ENCODE measurements at places on chromosomes 1 and 21.

DNA sequence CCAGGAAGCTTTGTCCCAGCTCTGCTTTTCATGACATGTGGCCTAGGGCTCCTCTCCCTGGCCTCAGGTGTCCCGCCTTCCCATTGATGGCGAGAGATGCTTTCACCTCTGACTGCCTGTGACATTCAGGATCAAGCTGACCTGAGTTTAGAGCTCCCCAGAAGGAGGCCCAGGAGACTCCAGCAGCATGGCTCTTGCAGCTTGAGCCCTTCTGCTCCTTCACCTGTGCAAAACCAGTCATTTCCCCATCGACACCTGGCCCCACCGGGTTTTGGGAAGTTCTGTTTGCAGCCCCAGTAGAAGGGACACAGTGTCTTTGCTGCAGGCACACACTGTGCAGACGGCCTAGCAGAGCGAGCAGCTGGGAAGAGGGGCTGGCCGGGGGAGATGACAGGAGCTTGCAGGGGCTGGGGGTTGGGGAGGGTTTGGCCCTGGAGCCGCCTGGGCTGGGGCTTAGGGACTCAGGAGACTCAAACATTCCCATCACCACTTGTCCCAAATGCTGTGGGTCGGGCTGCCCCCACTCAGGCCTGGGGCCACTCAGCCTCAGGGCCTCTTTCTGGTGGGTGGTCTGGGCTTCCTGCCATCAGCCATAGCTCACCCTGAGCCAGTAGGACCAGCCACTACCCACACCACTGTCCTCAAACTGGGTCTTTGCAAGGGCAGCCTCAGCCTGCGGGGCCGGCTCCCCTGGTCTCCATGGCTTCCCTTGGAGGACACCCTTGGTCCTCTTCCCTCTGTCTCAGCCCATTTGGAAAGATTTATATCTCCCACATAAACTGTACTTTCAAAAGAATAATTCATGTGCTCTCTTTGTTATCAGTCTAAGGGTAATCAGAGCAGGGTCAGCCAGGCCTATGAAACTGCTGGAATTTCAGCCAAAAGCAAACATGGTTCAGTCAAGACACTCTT lies 3.8 kb upstream of the EDN2 start:
- DNase-seq = no peak

- DNase-seq = no peak
These were observed 199.7 kb downstream of the GRIK3 start for GRCh38 chr1:36834586-36834985.

DNA sequence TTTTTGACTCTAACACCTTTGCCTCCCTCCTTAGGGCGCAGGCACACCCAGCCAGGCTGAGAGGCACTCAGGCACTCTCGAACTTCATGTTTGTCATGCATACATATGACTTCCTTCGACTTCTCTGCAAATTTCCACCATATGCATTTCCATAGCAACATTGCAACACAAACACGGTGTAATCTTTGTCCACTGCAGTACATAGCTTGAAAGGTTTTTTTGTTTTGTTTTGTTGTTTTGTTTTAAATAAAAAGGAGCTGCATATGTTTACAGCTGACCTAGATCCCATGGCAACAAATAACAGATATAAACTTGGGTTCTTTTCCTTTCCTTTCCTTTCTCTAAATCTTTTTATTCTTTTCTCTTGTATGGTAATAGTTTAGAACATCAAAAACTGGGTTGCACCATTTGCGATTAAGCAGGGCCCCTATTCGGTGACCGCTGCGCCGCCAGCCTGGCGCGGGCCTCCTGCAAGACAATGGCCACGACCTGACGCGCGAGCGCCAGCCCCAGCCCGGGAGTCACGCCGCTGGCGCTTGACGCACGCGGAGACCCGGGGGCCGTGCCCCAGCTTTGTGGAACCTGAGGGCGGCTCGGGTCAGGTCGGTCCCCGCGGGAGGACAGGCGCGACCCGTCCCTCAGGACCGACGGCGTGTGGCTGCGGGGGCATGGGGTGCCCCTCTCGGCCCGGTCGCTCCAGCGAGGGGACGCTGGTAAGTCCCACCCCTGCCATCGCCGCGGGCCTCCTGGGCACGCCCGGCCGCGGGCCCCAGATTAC lies 35.2 kb downstream of the CCN1 start:
- DNase-seq = no peak

DNA sequence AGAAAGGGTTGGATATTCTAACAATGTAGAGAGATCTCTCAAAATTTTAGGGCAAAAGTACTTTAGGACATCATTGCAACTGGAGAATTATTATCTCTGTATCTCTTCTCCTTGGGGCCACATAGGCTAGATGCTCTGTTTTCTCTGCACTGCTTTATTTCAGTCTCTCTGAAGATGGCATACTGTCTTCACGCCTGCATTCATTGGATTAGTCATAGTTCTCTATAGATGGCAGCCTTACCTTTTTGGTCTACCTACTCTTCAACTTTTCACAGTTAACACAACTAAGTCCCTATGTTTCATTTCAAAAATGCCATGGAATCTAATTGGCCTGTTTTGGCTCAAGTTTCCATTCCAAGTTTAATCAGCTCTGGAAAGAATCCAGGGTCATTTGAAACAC lies 1623.3 kb upstream of the B3GALT2 start:
- DNase-seq = no peak

DNA sequence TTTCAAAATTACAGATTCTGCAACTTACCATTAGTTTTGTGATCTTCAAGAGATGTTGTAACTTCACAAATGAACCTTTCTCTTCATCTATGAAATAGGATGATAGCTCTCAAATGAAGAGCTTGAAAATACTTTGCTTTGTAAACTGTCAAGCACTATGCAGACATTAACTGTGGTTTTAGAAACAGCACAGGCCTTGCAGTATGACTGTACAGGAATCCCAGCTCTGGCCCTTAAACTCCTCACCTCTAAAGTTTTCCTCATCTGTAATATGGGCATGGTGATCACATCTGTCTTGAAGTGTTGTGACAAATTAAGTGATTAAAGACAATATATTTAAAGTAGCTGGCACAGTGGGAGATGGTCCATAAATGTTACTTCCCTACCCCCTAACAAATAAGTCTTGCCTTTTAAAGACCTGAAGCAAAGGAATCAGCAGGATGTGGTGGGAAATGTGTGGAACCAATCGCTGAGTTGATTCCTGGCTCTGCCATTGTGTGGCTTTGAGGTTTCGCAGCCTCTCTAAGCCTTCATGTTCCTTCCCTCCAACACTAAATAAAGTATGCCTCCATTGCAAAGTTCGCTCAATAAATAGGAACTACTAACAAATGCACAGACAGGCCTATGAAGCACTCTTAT lies 5.5 kb upstream of the PTP4A2 start:
- no peak for DNase-seq

GRCh38 chr1:158112994-158113758 lies 67.5 kb upstream of the CD1D start:
- peak; percentile 15 for DNase-seq

GRCh38 chr1:23897083-23897482 lies 16.1 kb downstream of the CNR2 start:
- no peak for DNase-seq

GRCh38 chr1:46544561-46545240 lies 6.7 kb downstream of the KNCN start:
- DNase-seq = no peak

- peak; percentile 66 for DNase-seq
These were observed 2.7 kb downstream of the CDC14A start for GRCh38 chr1:100354971-100355394.

- no peak for DNase-seq
These were observed 1.5 kb upstream of the PPP2R5A start for GRCh38 chr1:212283741-212284140.

DNA sequence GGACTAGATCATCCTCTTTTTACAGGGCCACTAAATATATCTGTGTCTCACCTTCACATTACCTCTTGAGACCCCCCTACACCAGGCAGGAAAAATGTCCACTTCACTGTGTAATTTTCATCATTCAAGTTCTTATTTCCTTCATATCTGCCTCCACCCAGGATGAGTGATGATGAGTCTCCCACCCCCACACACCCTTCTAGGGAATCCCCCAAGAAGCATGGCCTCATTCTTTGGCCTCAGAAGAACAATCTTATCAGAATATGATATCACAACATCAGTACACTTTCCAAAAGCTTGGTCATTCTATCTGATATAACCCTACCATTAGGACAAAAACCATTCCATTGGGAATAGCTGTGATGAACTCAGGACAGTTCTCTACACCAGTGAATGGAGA lies 170.3 kb upstream of the DUSP10 start:
- DNase-seq = peak; percentile 44
